Left renal pelvis (tissue), 4 donors: ENCODE measurements at places on chromosomes 13 and 19. TPM values are rescaled to one million over a fixed set of nuclear protein-coding genes. Genes with fewer than 3 reads are reported as not detected.

DNA sequence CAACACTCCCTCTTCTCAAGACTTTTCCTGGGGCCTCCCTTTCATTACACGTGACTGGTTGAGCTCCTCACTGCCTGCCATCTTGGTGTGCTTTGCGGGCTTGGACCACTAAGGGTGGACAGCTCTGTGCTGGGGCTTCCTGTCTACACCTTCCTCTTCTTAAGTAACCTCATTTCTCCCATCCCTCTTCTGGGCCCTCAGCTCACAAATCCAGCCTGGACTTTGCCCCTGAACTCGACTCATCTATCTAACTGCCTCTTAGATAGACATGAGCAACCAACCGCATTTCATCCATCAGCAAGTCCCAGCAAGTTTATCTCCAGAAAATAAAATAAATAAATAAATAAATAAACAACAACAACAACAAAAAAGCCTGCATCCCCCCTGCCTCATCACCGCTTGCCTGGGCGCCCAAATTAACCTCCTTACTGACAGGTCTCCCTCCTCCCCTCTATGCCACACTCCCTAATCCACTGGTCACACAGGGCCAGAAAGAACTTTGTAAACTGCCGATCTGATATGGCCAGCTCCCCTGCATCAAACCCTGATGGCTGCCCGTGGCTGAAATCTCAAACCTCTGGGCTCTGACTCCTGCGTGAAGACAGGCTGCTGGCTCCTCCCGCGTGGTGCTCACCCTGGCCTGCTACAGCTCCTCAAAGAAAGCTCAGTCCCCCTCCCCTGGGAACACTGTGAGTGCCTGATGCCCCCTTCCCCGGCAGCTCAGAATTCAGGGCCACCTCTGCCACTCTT lies 7.8 kb downstream of the ISOC2 start:
- DNase-seq = no peak

DNA sequence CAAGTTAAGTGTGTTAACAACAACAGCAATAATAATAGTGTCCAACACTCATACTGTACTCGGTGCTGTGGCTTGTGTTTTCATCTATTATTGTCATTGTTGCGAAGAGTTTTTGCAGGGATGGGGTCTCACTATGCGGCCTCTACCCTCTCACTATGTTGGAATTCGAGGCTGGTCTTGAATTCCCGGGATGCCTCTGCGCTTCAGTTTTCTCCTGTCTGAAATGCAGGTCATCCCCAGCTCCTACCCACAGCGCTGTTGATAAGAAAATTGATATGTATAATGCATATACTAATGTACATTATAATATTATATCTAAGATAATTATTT lies 4.9 kb upstream of the SBK3 start:
- DNase-seq = no peak

DNA sequence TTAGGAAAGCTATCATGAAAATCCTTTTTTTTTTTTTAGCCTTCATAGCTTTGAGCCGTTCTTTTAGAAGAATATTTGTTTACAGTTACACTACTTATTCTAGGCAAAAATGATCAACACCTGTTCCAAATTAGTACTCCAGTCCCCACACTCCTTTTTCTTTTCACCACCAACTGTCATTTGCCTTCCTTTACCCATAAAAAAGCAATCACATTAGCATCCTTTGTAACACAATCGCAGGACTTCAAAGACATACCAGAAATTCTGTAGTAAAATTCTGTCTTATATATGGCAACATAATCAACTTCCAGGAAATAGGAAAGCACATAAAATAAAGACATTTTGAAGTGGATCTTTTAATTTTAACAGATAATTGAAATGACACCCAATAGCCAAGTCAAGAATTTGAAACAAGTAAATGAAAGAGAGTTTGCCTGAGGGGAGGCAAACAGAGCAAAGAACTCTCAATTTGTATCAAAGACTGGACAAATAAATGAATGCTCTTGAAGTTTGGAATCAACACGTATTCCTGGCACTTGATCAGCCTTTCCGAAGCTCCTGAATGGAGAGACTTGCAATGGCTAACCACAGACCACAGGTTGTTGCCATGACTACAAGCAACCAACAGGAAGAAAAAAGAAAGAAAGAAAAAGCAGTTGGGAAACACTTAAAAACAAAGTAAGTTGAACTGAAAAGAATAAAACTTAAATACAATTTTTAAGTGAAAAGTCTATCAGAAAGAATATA lies 206.8 kb downstream of the PCDH9 start:
- DNase-seq = no peak

GRCh38 chr13:19766591-19766990 lies 16.2 kb downstream of the PSPC1 start:
- no peak for DNase-seq

GRCh38 chr19:29795461-29796172 lies 16.2 kb upstream of the CCNE1 start:
- DNase-seq = no peak

DNA sequence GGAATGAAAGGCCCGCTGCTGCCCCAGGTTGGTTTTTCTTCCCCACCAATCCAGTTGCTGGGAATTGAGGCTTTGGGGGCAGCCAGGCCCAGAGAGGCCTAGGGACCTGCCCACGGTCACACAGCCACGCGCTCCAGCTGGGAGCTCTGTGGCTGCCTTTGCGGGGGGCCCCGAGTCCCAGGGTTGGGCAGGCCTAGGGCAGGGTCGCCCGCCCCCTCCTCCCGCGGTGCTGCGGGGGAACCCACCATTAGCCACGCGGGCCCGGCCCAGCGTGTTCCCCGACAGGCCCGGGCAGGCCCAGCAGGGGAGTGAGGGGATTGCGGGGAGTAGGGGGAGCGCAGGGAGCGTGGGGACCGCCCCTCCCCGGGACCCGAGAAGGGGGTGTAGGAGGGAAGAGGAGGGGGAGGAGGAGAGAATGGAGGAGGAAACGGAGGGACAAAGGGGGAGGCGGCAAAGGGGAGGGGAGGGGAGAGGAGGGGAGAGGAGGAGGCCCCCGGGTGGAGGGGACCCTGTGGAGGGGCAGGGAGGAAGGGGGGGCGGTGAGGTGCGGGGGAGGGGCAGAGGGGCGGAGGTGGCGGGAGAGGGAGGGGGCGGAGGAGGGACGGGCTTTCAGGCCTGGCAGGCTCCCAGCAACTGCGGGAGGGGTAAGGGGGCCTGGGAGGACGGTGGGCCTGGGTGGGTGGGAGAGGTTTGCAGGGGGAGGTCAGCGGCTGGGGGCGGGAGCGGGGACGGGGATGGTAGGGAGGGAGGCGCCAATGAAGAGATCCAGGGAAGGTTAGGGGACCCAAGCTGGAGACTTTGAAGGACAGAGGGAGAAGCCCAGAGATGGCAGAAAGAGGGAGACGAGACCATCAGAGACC lies 12.9 kb upstream of the TLE2 start:
- DNase-seq = no peak

DNA sequence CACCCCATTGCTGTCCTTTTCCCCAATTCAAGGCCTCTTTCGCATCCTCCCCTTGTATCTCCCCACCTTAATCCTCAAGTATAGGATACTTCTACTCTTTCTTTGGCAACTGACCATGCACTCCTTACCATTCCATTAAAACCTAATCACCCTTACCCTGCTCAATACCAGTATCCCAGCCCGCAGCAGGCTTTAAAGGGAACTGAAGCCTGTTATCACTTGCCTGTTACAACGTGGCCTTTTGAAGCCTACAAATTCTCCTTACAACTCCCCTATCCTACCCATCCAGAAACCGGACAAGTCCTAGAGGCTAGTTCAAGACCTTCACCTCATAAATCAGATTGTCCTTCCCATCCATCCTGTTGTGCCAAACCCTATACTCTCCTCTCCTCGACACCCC lies 16.2 kb upstream of the OR10H1 start:
- DNase-seq = no peak

DNA sequence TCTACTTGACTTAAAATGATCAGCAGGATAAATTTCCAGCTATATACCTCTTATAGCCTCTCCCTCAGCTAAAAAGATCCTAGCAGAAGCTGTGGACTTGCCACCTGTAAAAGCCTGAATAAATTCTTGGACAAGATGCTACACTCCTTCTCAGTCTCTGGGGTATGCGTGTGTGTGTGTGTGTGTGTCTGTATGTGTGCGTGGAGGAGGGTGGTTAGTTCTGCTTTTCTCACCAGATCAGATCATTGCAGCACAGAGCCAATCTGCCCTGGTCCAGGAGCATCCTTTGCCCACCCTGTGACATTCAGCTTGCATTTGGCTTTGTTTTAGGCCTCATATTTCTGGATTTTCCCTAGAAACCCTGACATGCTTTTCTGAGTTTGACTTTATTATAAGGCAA lies 438.3 kb downstream of the RFC3 start:
- DNase-seq = no peak

DNA sequence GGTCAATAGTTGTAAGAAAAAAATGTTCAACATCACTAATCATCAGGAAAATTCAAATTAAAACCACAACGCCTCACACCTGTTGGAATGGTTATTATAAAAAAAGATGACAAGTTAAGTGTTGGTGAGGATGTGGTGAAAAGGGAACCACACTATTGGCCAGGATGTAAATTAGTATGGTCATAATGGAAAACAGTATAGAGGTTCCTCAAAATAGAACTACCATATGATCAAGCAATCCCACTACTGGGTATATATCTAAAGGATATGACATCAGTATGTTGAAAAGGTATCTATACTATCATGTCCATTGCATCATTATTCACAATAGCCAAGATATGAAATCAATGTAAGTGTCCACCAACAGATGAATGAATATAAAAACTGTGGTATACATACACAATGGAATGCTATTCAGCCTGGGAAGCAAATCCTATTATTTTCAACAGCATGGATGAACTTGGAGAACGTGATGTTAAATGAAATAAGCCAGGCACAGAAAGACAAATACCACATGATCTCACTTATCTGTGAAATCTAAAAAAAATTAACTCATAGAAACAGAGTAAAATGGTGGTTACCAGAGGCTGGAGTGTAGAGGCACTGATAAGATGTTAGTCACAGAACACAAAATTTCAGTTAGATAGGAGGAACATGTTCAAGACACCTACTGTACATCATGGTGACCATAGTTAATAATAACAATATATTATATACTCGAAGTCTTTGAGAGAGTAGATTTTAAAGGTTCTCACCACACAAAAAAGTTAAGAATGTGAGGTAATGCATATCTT lies 56.6 kb downstream of the TBC1D4 start:
- DNase-seq = no peak

GRCh38 chr13:108276060-108276459 lies 6.5 kb downstream of the TNFSF13B start:
- DNase-seq = no peak

GRCh38 chr19:46303691-46304397 lies 7.0 kb downstream of the HIF3A start:
- no peak for DNase-seq

GRCh38 chr19:39310558-39311311 lies 9.9 kb downstream of the LRFN1 start:
- no peak for DNase-seq

DNA sequence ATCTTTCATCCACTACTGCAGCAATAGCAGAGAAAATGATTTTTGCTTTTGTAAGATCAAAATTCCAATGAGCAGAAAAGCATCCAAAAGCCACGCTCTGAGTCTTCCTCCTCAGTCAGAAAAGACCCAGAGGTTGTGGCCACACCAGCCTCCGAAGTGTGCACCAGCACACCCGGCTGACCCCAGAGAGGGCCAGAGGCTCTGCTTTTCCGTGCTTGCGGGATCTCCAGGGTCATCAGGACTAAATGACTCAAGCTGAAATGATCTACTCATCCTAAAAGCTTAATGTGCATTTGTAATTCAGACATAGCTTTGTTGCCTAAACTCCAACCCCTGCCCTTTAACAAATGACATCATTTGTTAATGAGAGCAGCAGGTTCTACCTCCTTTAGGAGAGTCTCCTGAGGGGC lies 16.5 kb downstream of the RXFP2 start:
- no peak for DNase-seq

DNA sequence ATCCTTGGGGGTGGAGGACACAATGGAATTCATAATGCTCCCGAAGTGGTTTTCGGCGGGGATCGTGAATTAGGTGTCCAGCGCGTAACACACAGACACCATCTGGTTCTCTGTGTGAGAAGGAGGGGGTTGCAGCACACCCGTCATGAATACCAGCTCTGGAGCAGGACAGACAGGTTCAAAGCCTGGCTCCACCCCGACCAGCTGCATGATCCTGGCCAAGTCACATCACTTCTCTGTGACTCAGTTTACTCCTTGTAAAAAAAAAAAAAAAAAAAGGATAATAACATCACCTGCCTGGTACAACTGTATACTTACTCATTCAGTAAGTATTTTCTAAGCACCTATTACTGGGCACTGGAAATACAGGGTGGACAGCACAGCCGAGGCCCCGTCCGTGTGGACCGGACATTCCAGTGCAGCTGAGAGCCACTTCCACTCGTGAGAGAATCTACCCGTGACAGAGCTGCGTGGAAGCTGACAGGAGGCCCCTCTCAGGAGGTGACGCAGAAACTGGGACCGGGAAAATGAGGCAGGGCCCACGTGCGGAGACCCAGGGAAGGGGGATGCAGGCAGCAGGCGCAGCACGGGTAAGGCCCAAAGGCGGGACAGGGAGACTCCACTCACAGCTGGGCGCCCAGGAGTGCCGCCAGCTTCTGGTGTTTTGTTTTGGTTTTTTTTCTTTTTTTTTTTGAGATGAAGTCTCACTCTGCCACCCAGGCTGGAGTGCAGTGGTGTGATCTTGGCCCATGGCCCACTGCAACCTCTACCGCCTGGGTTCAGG lies 12.0 kb downstream of the RDH13 start:
- no peak for DNase-seq

- no peak for DNase-seq
These were observed 10.8 kb downstream of the POU4F1 start for GRCh38 chr13:78592584-78592983.

GRCh38 chr13:74226791-74227475 lies 92.7 kb upstream of the KLF12 start:
- DNase-seq = no peak

DNA sequence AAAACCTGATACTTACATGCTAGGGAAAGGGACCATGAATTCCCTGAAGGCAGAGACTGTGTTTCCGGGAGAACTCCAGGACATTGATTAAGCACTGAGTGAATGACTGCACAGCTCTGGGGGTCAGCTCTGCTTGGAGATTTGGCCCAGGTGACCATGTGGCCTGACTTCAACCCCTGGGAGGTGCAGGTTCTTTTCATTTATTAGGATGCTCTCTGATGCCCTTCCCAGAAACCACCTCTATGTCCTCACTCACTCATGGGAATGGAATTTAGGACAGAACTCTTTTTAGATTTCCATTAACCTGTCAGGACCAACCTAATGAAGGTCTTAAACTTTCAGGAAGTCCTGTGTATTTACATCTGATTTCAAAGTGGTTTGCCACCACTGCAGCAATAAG lies 393.3 kb upstream of the ARGLU1 start:
- no peak for DNase-seq

DNA sequence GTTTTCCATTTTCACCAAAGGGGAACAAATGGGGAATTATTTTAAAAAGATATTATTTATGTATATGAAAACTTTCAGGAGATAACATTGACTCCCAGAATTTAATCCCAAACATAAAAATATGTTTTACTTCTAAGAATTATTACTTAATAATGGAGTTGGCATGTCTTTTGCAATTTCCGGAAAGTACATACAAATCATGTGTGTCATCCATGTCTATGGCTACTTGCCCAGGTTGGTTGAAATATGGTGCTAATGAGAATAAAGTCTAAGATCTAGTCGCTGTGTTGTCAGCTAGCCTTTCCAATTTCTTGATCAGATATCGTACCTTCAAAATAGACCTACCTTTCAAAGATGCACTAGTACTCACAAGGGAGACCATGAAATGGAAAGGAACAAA lies 1003.2 kb upstream of the PCDH20 start:
- no peak for DNase-seq

GRCh38 chr19:8257052-8257443 lies 47.9 kb downstream of the CERS4 start:
- no peak for DNase-seq

The LRP3 gene
- polyA plus RNA-seq = 29.3 TPM

The ZGLP1 gene
- 10.6 TPM for polyA plus RNA-seq

The POGLUT2 gene
- 46.7 TPM for polyA plus RNA-seq

The TSHZ3 gene
- polyA plus RNA-seq = 11.9 TPM

The CYP2S1 gene
- 0.76 TPM for polyA plus RNA-seq

The CLEC17A gene
- polyA plus RNA-seq = 0.09 TPM
